Activated CD8-positive, alpha-beta memory T cell treated with anti-CD3 and anti-CD28 coated beads, Interleukin-2, amount 10 ng/mL, durations not matched to agents 7 days and 5 days (primary cell): ENCODE measurements at places on chromosomes 12 and 14.

DNA sequence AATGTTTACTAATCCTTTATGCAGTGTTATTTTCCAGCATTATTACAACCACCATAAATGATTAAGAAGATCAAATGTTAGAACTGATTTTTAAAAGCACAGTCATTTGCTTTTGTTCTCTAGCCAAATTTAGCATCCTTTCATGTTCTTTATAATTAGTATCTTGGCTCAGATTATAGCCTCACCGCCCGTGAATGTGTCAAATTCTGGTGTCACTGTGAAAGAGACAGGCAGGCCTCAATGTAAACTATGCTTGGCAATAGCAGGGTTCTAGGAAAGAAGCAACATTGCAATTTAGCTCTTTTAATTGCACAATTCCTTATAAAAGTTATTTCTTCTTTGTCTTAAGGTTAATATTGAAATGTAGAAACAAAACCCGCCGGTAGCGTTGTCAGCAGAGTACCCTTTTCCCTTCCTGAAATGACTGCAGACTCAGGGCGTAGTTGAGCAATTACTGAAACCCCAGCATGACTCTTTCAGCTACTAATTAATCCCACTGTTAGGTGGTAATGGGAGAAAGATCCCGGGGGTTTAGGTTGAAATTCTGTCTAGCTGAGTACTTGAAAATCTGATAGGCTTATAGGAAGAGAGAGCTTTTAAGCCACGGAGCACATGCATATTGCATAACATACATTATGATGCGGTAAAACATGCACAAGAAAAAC, 1600.5 kb upstream of the SEL1L start:
- DNase-seq, result no peak

DNA sequence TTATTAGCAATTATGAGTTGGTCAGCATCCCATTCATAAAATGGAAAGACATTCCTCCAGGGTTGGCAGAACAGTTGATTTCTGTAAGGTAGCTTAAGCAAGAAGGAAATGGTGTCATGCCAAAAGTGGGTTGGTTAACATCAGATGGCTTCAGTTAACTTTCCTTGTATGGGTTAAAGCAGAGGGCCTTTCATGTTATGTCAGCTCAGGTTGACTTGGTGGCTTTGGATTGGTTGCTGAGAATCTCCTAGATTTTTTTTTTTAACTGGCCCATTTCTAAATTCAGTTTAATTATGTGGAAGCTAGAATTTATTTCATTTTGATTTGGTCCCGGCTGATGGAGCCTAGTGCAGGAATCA, 87.8 kb downstream of the BBS10 start:
- DNase-seq, result no peak

DNA sequence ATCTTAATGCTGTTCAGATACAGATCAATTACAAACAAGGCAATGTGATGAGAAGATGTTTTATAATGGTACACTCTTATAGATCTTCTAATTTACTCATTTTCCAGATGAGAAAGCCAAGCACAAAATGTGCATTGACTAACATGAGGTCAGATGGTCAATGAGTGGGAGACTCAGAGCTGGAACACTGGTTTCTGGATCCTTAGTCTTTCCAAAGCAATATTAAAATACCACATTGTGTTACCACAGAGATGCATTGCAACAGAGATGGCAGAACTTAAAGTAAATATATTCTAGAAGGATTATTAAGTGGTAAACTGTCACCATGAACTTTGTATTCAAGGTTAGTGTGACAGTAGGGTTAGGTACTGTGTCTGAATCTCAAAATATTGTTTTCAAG, 113.6 kb downstream of the SLC15A5 start:
- DNase-seq, result no peak

GRCh38 chr12:113980537-113981337, 14.6 kb upstream of the RBM19 start:
- no peak for DNase-seq

DNA sequence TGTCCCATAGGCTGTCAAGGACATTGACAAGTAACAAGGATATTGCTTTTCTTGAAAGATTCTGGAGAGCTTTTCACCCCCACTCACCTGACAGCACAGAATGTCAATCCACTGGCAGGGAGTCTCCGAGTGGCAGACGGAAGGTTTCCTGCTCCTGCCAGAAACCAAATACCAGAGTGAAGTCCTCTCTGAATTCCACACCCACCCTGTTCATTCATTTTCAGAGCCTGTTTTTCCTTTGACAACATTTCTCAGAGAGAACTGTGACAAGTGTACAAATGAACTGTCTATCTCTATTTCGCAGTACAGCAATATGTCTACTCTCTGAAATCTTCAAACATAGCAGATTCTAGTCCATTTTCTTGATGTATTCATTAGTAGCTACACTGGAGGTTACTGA, 26.2 kb upstream of the BICD1 start:
- no peak for DNase-seq

GRCh38 chr12:1607940-1608712, 13.7 kb upstream of the FBXL14 start:
- DNase-seq, result no peak

DNA sequence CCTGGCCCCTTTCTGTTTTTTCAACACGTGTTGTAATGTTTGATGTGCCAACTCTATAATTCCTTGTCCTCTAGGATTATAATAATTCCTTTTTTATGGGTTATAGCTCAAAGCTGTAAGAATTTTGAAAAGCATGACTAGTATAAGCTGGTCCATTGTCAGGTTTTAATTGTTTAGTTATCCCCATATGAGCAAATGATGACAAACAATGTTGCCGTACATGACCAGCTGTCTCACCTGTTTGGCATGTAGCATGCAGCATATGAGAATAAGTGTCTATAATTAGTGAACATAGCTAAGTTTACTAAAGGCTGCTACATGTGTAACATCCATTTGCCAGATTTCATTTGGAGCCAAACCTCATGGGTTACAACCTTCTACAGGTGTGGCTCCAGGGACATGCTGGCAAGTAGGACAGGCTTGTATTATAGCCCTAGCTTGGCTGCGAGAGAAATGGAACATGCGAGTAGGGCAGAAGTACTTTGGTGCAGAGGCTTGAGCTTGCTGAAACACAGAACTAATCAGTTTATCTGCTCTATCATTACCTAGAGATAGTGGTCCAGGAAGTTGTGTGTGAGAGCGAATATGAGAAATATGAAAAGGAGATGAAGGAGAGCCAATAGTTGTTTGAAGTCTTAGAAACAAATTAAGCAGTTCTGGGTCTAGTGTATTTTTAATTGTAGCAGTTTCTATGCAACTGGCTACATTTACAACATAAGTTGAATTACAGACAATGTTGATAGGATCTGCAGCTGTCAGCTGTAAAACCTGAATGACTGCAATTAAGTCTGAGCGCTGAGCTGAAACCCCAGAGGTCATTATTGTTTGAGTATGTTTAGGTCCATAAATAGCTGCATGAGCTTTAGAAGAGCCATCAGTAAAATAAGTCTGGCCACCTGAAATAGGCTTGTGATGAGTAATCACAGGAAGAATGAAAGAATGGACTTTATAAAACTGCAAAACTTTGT, 22.6 kb upstream of the MAPKAPK5 start:
- no peak for DNase-seq

DNA sequence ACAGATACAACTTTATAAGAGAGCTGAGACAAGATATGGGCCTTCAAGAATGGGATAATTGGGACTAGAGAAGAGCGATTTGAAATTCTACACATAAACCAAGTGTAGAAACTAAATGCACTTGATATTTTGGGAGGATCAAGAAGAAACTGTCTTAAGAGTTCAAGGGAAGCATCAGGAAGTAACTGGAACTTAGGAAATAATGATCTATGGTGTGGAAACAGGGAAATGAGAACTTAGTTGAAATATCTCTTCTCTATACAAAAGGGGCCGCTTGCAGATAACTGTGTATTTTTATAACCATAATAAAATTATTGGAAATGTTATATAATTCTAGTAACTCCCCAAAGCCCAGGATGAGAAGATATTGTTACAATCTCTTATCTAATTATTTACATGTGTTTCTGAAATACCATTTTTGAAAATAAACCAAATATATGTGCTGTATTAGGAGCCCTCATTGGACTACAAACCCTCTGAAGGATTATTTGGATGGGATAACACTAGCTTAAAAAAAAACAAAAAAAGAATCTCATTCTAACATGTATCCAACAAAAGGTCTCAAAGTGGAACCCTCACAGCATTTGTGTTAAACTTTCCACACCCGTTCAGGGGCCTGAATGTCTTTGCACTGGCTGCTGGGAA, 84.7 kb upstream of the FLRT2 start:
- DNase-seq, result no peak

DNA sequence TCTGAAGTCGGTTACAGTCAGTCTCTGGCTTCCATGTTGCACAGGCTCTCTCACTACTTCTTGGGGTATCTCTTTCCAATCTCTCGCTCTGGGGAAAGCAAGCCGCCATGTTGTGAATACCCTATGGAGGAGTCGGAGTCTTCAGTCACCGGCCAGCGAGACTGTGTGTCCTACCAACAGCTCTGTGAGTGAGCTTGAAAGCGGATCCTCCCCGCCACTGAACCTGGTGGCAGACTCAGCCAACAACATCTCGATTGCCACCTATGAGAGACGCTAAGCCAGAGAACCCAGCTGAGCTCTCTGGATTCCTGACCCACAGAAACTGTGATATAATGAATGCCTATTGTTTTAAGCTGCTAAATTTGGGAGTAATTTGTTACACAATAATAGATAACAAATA, 51.5 kb downstream of the SLC15A4 start:
- DNase-seq, result no peak

DNA sequence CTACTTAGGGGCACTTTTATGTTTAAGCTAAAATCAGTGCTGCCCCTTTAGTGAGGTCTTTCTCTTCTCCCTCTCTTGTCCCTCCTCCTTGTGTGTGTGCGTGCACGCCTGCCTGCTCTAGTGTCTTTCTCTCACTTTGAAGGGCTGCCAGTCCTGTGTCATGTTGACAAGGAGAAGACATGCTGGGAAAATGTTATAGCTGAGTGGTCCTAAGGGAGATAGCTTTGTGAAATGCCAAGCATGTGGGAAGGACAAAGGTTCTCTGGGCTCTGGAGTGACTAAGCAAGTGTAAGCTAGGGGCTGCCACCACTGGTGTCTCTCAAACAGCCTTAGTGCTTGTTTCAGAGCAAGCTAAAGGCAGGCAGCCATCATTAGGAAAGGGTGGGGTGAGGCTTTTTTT, 108.4 kb downstream of the EMP1 start:
- no peak for DNase-seq

- DNase-seq, result no peak
Observed at GRCh38 chr12:33663000-33663654, 223.5 kb upstream of the SYT10 start.

DNA sequence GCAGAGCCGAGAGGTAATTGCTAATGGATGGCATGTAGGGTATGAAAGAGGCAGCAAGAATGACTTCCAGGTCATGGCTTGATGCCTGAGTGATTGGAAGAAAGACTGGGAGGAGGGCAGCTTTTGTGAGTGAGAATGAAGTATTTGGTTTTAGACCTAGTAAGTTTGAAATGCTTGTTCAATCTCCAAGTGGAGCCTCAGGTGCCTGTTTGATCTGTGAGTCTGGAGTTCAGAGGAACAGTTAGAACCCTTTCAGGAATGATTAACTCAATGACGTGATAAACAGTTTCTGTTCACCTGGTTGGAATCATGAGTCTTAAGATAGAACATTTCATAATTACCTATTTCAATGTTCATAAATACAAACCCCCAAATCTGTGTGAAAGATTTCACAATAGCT, 10.4 kb downstream of the KCNJ8 start:
- DNase-seq, result no peak

DNA sequence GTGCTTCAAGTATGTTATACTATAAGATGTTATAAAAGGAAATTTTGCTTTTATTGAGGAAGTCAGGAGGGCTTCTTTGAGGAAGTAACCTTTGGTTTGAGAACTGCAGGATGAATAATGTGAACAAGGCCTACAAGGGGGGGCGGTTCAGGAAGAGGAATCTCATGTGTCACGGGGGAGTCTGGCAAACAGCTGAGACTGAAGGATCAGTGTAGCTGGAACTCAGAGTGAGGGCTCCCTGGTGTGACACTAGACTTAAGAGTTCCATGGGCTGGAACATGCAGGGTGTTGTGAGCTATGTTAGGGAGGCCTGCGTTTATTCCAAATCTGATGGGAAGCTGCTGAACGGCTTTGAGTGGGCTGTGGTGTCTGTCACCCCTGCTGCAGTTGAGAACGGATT, 62.3 kb downstream of the UNC79 start:
- no peak for DNase-seq

GRCh38 chr12:53166837-53167236, 13.7 kb upstream of the ZNF740 start:
- no peak for DNase-seq

DNA sequence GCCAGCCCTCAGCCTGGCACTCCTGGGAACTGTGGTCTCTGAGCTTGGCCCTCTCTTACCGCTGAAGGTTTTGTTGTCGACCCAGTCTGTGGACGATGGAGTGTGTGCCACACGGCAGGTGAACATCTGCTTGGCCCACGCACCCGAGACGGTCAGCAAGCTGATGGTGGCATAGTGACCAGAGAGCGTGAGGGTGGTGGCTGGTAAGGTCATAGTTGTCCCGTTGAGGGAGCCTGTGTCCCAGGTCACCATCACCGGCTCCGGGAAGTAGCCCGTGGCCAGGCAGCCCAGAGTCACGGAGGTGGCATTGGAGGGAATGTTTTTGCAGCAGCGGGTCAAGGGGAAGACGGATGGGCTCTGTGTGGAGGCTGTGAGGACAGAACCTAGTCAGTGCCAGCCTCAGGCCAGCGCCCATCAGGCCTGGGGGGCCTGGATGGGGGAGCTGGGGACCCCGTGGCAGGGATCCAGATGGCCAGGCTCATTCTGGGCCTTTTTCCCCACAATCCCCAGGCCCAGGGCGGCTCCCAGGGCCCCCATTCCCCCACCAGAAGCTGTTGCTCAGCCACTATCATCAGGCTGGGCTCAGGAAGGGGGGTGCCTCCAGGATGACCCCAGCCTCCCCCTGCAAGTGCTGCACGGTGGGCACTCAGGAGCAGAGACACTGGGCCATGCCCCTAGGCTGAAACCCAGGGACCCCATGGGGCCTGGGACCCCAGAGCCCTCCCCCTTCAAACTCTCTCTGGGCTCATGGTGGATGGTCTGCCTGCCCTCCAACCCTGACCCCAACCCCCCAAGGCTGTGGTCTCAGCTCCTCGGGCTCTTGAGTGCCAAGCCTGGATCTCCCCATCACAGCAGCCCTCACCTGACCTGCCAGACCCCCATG, 75.2 kb downstream of the TMEM121 start:
- DNase-seq, result no peak

GRCh38 chr14:90546767-90547166, 149.9 kb downstream of the CALM1 start:
- DNase-seq, result no peak

DNA sequence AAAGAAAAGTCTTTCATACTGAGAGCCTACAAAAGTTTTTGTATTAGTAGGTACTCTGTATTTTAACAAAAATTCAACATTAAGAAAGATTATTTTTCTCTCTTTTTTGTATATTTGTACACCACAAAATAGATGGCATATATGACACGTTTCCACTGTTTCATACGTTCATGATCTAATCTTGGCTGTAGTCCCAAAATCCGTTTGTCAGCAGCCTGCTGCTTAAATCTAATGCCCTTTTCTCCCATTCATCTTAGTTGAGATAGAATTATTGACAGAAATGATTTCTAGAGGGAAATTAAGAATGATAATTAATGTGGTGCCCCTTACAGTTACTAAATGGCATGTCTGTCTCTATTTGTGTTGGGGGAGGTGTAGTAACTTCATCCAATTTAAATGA, 140.7 kb upstream of the NOVA1 start:
- DNase-seq, result no peak
